Neural crest cell (in vitro differentiated cells): ENCODE measurements at places on chromosomes 12 and 14. TPM values are rescaled to one million over a fixed set of nuclear protein-coding genes. Genes with fewer than 3 reads are reported as not detected.

GRCh38 chr14:23454445-23454856 lies 15.1 kb upstream of the NGDN start:
- no peak for DNase-seq

DNA sequence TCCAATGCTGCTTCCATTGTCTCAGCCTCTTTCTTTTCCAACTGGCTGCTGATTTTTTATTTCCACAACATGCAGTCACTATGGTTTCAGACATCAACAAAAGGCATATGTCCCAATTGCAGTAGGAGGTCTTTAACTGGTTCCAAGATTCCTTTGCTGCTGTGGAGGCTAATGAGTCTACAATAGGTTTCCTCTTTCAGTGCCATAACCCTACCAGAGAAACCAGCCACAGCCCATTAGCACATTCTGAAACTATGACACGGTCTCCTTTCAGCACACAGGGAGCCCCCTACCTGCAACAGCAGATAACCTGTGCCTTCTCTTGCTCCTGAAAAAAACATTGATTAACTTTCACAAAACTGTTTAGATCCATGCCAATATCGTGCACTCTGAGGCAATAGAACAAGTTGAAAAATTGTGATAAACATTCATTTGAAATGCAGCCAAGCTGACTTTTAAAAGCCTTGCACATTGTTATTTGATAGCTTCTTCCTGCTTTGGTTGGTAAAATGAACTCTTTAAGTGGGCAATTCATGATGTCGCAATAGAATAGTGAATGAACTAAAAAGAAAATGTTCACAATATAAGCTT lies 32.4 kb downstream of the PLEKHG7 start:
- DNase-seq: no peak

The DEGS2 gene
- 0.11 TPM in 1 of 2 replicates, not detected in the other for total RNA-seq

DNA sequence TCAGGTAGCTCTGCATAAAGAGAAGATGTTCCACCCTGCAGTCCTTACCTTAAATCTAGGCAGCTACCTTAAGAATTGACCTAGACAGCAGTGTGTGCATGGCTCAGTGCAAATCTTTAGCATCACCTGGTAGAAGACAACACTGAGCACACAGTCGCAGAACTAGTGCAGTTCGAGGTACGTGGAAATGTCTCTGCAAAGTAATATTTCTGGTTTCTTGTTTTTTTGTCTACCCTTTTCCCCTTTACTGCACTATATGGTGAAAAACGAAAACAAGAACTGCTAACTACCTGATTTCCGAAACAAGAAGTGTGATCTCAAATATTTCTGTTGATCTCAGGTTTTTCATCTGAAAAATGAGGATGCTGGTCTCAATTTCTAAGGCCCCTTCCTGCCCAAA lies 82.5 kb downstream of the ETV6 start:
- no peak for DNase-seq

DNA sequence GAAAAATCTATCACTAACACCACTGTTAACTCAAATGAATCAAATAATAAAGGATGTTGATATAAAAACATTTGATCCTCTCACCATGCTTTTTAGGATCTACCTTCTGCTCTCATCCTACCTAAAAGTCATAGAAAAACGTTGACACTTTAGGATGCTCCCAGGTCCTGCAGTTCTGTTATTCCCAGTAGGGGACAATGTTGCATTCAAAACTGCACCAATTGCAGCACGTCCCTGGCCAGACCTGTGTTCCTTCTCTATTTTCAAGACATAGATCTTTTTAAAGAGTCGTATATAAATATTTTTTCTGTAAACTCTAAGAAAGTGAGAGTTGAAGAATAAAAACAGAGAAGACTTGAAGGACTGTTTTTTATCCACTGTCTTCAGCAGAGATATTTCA lies 8.8 kb downstream of the AICDA start:
- DNase-seq: no peak

The LTB4R gene
- total RNA-seq: 4.7 and 5.3 TPM in 2 replicates

DNA sequence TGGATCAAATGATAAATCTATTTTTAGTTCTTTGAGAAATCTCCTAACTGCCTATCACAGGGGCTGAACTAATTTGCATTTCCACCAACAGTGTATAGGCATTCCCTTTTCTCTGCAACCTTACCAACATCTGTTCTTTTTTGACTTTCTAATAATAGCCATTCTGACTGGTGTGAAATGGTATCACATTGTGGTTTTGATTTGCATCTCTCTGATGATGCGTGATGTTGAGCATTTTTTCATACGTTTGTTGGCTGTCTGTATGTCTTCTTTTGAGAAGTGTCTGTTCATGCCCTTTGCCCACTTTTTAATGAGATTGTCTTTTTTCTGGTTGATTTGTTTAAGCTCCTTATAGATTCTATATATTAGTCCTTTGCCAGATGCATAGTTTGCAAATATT lies 67.1 kb downstream of the IFNG-AS1 start:
- no peak for DNase-seq

The EVL gene
- 197 and 218 TPM in 2 replicates for total RNA-seq

- DNase-seq: no peak
Measured at GRCh38 chr14:84671776-84672175, 858.2 kb upstream of the FLRT2 start.

DNA sequence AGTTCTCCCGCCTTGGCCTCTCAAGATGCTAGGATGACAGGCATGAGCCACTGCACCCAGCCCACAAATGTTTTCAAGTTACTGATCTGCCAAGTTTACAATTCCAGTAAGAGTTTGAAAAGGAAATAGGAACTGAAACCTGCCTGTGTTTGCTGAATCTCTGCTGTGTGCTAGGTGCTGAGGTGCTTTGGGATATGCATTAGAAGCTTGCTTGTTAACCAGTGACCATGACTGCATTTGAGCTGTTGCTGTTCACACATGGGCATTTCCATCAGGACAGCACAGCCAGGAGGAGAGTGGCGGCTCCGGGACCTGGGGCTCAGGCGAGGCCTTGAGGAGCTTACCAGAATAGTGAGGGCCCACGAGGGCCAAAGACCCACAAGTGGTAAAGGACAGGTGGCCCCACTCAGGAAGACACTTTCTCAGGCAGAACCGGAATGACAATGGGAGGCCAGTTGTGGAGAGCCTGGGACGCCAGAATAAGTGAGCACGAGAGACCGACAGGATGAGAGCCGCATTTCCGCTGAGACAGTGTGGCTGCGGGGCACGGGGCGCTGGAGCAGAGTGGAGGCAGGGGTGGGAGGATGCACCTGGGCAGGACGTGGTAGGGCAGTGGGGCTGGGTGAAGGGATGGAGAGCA lies 54.5 kb upstream of the MMP17 start:
- no peak for DNase-seq

The TMPRSS12 gene
- total RNA-seq: not detected in 2 replicates

GRCh38 chr12:95549392-95550084 lies 1.7 kb downstream of the USP44 start:
- no peak for DNase-seq

The SRGAP1 gene
- 12.6 and 14.8 TPM in 2 replicates for total RNA-seq

DNA sequence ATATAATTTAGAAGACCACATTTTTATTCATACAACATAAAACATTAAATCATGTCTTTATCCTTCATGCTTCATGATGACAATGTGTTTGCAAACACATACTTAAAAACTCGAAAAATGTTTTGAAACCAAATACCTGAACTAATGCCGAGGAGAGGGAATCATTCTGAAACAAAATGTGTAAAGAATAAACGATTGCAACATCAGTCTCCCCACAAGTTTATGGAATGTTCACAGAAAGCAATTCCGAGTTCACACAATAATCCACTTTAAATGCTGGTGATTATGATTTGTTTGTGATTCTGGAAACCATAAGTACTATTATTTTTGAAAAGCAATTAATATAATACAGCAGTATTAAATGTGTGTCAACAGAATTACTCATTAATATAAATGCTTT lies 84.5 kb upstream of the PDZRN4 start:
- no peak for DNase-seq

DNA sequence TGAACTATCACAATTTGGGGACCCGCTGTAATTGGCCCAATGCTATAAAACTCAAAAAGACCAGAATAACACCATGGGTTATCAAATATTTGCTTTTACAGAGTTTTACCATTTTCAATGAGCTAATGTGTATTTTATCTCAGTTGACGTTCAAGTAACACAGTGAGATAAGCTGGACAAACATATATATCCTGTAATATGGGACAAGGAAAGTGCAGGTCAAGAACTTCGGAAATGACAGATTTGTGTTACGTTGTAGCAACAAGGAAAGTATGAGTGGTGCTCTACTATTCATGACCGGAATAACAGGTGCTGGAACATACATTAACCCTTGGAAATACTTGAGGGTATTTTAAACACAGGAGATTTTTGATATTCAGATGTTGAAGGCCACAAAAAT lies 566.4 kb upstream of the FLRT2 start:
- no peak for DNase-seq

DNA sequence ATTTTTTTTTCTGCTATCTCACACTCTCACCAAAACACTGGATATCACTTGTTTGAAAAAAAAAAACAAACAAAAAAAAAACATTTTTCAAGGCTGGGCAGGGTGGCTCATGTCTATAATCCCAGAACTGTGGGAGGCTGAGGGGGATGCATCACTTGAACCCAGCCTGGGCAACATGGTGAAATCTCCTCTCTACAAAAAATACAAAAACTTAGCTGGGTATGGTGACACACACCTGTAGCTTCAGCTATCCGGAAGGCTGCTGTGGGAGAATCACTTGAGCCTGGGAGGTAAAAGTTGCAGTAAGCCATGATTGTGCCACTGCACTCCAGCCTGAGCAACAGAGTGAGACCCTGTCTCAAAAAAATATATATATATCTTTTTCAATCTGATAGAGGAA lies 66.2 kb downstream of the EPS8 start:
- no peak for DNase-seq

DNA sequence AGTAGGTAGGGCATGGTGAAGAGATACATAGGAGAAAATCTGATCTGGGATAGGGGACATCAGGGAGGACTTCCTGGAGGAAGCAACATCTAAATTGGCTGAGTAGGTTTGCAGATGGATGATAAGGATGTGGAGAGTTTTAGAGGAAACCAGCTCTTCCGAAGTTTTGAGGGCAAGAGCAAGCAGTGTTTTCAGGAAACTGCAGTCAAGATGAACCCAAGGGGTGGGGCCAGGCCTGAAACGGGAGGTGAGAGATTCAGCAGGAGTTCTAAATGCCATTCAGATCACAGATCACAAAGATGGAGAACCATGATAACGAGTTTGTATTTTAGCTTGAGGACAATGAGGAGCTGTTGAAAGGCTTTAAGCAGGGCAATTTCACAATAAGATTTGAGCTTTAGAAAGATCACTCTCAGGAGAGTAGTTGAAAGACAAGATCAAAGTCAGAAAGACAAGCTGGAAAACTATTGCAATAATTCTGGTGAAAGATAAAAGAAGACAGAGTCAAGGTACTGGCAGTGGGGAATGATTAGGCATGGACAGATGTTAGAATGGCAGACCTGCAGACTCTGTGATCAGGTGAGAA lies 70.1 kb upstream of the PLXNC1 start:
- no peak for DNase-seq

DNA sequence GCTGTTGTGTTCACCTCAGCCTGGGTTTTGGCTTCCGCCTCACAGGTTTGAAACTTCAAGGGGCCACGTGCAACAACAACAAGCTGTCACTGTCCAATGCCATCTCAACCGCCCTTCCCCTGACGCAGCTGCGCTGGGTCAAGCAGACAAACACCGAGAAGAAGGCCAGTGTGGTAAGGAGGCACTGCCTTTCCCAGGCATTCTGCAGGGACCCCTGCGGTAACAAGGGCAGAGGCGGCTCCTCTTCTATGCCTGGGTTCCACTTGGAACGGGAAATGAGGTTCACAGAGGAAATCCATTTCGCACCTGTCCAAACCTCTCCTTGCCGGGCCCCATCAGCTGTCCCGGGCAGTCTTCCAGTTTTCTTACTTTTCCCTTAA lies 36.8 kb downstream of the HSP90AA1 start:
- no peak for DNase-seq

GRCh38 chr14:31529053-31529452 lies 32.2 kb upstream of the NUBPL start:
- no peak for DNase-seq

- no peak for DNase-seq
Measured at GRCh38 chr14:41623736-41624135, 17.1 kb downstream of the LRFN5 start.

- DNase-seq: no peak
Measured at GRCh38 chr12:22653075-22653474, 28.1 kb downstream of the ETNK1 start.

DNA sequence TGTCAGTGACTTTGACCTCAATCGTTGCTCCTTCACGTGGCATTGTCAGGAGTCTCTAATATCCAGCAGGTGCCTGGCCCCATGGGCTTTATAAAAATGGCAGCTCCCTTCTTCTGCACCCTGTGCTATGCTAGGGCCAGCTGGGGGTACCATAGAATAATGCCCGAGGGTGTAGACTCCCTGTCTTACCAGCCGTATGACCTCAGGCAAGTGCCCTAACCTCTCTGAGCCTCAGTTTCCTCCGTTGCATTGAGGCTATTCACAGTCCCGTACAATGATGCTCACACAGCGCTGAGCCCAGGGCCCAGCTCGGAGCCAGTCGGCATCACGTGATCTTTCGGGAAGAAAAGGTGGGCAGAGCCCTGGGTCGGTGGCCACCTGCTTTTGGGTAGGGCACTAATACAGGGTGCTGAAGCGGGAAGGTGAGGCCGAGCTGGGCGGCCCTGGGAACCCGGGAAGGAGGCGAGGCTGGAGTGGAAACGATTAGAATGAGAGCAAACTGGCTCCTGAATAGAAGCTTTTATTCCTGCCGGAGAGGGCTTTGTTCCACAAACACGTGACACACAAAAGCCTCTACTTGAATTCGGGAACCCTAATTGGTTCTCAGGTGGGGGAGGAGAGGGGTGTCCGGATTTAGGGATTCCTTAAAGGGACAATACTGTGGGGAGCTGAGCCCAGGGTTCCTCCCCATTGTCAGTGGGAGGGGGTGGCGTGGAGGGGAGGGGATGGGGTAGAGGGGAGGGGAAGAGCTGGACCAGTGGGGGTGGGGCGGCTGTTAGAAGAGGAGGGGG lies 19.9 kb upstream of the MSI1 start:
- DNase-seq: peak; percentile 56

The KRT2 gene
- not detected in 2 replicates for total RNA-seq

The SIX1 gene
- total RNA-seq: 0.44 and 0.48 TPM in 2 replicates

The OR4E2 gene
- total RNA-seq: not detected in 2 replicates

DNA sequence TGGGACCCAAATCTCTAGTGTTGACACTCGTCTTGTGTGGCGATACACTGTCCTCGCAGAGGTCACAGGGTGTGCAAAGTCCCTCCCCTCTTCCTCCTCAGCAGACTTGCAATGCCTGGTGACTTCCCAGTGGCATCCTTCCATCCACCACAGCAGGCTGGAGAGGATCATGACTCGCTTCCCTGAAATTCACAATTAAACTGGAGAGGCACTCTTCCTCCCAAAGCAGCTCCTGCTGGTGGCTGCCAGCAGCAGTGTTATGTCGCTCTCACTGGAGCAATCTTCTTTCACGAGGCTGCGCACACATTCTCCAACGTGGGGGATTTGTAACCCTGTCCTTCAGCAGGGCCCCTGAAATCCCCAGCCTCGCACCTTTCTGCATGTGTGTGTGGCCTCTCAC lies 145.2 kb upstream of the TMCC3 start:
- DNase-seq: no peak

DNA sequence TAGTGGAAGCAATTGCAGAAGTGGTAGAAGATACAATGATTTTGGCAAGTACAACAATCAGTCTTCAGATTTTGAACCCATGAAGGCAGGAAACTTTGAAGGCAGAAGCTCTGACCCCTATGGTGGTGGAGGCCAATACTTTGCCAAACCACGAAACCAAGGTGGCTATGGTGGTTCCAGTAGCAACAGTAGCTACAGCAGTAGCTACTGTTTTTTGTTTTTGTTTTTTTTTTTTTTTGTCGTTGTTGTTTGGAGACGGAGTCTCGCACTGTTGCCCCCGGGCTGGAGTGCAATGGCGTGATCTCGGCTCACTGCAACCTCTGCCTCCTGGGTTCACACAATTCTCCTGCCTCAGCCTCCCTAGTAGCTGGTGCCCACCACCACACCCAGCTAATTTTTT lies 47.4 kb downstream of the IFNG-AS1 start:
- no peak for DNase-seq
